ENCODE measurements at places on chromosomes 12 and 14. TPM values are rescaled to one million over a fixed set of nuclear protein-coding genes. Genes with fewer than 3 reads are reported as not detected.

The DLST gene
- total RNA-seq = 77.2 TPM

The PARPBP gene
- 26.8 TPM for total RNA-seq

The PROX2 gene
- total RNA-seq = not detected

The MAP1LC3B2 gene
- 3.6 TPM for total RNA-seq
